Ovary (tissue), 10 donors: ENCODE measurements at places on chromosomes 13 and 19. TPM values are rescaled to one million over a fixed set of nuclear protein-coding genes. Genes with fewer than 3 reads are reported as not detected.

- no peak for DNase-seq
Measured at GRCh38 chr13:24746618-24747247, 17.2 kb upstream of the RNF17 start.

The SOX1 gene
- not detected for total RNA-seq

DNA sequence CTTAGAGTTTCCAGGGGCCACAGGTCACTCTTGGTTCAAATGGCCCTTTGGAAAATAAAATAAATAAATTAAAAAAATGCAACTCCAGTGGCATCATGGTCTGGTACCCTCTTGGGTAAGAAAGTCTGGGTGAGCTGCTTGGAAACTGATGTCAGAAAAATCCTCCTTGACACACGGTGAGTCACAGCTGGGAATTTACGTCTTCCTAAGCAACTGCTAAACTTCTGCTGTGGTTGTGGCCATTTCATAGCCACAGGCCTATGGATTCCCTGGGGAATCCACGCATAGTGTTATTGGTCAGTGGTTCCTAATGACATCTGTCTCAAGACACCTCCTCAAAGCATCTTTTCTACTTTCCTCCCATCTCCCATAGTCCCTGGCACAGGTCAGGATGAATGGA lies 220.8 kb downstream of the COG6 start:
- DNase-seq = no peak

DNA sequence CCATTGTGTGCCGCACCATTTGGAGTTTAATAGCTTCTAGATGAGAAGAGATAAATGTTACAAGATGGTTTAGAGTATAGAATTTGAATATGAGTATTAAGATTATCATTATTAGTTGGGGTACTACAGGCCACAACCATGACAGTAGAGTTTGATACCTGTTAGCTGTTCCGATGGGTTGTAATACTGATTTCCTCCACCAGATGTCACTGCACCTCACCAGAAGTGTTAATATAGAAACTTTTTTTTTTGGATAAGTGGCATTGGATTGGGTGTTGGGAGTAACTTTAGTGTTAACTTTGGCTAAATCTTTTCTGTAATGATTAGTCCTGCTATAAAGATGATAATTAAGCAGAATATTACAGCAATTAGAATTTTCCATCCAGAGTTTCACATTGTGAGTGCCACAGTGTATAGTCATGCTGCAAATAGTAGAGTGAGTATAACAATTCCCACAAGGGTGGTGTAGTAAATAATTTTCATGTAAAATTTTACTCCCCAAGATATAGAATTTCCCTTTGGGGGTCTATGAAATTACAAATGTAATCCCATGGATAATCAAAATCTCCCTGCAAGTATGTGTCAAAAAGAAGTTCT lies 56.3 kb downstream of the PSG3 start:
- no peak for DNase-seq
